Stomach (tissue), 19 donors: ENCODE measurements at places on chromosomes 5 and 9. TPM values are rescaled to one million over a fixed set of nuclear protein-coding genes. Genes with fewer than 3 reads are reported as not detected.

Gene CDO1
- not detected for total RNA-seq

Gene FBXO10
- total RNA-seq = 0.45 TPM

Gene PDCD1LG2
- total RNA-seq = 0.18 TPM

Gene EFNA5
- total RNA-seq = 187 TPM

Gene ADAMTSL2
- total RNA-seq = 3.3 TPM

Gene LCN9
- not detected for total RNA-seq

Gene INSL4
- not detected for total RNA-seq

Gene ZNF879
- total RNA-seq = 6.4 TPM
